ENCODE measurements at places on chromosomes 2 and 18.

DNA sequence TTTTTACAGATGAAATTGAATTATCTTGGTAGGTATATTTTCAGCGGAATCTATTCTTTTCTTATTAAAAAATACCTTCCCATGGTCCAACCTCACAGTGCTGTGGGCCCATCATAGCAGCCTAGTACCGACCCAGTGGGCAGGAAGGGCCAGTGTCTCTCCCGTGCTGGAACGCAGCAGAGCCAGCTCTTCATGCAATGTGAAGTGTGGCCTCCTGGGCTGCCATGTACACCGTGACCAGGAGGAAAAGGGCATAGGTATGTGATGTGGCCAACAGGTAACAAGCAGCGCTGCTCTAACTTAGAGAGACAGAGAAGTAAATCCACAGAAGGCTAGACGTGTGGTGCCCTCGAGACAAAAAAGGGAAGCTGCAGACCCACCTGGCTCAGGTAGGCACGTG, 221.1 kb upstream of the SALL3 start:
- DNase-seq = no peak

DNA sequence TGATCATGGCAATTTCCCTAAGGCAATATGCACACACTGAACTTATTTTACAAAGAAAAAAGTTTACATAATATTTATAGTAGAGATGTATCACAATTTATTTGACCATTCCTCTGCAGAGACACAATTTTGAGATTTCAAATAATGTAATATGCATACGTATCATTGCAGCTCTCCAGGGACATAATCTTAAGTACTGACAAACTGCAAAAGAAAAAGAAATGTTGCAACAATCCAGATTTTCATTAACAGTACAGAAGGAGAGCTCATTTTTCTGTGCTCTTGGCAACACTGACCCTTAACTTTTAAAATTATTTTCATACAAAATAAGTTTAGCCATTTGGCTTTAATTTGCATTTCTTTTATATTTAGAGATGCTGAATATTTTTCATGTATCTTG, 710.2 kb upstream of the SLC39A10 start:
- DNase-seq = no peak

DNA sequence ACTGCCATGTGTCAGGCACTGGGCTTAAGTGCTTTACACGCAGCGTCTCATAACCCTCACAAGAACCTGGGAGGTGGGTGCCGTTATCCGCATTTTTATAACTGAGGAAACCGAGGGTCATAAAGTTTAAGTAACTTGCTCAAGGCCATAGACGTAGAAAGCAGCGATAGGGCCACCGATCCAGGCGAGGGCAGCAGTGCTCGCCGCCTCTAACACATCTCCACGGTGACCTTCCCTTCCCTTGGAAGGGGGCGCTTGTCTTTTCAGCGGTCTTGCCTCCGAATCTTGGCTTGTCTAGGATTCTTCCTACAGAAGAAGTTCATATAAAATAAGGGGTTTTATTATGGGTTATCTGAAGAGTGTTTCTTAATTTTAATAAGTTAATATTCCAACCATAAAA, 186.6 kb downstream of the GBX2 start:
- no peak for DNase-seq

- DNase-seq = no peak
Measured at GRCh38 chr2:223915071-223915470, 30.1 kb downstream of the WDFY1 start.

GRCh38 chr2:24153478-24153877, 21.4 kb upstream of the FAM228A start:
- DNase-seq = no peak

DNA sequence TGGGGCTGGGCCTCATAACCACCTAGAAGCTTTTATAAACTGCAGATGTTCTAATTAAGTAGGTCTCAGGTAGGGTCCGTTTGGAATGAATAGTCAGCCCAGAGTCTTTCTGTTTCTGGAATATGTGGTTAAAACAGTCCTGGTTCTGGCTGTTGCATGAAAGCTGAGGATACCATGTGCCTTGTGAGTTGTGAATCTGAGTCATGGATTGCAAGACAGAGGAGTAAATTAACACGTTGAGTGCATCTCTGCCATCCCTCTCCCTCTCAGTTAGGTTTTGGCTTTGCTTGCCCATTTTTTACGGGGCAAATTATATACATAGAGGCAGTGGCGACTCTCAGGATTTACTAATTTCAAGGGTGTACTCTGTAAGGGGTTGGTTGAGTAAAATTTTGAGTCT, 59.1 kb downstream of the NCK2 start:
- DNase-seq = no peak

GRCh38 chr2:82819951-82820350, 1639.1 kb downstream of the SUCLG1 start:
- no peak for DNase-seq

- no peak for DNase-seq
Measured at GRCh38 chr2:186384226-186384625, 101.8 kb upstream of the ZC3H15 start.

DNA sequence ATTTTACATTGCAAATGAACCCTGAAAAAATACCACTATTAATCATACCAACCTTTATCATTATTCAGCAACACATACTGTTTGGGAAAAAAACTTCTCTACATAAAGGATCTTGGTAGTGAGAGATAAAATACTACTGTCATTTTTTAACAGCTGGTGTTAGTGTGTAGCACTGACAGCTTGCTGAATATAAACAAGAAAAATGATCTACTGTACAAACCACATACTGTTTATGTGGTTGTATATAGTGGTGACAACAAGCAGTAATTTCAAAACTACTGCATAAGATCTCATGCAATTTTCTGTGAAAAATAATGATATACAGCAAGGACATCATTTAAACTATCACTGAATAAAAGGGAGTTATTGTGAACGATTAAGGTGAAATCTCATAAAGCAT, 601.2 kb downstream of the LRP1B start:
- DNase-seq = no peak

DNA sequence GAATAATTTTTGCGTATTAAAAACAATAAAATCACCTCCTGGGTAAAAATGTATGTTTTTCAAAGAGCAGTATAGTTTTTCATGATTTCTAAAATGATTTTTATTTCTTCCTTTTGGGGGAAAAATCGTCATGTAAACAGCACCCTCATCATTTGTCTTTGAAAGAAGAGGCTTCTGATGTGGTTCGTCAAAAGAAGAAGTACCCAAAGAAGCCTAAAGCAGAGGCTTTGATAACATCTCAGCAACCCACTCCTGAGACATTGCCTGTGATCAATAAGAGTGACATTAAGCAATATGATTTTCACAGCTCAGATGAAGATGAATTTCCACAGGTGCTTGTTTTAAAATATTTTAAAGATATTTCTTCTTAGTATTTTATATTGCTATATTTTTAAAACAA, 110.2 kb upstream of the KIF5C start:
- no peak for DNase-seq

- no peak for DNase-seq
Measured at GRCh38 chr2:78615956-78616355, 409.5 kb upstream of the REG3G start.

- DNase-seq = no peak
Measured at GRCh38 chr18:12608301-12608700, 49.6 kb downstream of the SPIRE1 start.

DNA sequence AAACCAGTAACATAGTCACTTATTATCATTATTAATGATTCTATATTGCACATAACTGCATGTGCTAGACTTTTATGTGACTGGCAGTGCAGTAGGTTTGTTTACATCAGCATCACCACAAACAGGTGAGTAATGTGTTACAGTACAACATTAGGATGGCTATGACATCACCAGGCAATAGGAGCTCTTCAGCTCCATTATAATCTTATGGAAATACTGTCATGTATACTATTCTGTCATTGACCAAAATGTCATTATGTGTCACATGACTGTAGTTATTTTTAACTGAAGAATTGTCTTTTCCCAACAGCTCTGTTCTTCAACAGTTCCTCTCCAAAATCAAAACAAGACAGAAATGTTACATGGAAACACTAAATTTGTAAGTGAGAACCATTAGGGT, 96.3 kb downstream of the C18orf54 start:
- no peak for DNase-seq

DNA sequence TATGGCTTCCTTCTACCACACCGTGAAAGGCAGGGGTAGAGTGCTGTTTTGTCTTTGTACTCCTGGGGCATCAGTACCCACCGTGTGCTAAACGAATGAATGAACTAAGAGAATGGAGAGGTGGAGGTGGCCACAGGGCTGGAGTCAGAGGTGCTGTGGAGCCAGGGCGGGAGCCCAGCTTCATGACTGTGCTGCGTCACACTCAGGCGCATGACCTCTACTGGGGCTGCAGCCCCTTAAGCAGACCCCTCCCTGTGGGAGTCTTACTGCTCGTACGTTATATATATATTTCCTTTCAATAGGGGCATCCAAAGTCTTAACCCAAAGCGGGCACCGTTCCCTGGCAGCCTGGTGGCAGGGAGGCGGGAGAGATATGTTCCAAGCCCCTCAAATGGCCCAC, 18.0 kb upstream of the LBH start:
- no peak for DNase-seq

DNA sequence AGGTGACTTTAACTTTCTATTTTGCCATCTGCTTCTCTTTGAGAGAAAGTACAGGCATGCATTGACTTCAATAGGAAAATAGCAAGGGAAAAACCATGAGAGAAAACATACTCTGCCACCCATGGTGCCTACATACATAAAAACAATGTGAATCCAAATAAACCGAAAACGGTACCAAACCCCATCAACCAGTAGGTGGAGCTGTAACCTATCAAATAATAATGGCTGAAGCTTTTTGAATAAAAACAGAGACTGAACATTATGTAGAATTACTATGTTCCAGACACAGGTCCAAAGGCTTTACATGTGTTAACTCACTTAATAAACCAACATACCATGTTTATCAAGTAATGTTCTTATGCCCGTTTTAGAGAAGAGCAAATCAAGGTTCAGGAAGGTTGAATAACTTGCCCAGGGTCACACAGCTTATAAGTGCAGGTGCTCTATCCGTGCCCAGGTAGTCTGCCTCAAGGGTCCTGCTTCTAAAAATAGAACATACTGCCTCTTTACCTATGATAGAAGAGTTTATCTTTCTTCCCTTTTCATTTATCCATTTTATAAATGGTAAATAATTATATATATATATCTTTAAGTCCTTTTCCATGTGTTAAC, 293.9 kb upstream of the SYT4 start:
- no peak for DNase-seq

DNA sequence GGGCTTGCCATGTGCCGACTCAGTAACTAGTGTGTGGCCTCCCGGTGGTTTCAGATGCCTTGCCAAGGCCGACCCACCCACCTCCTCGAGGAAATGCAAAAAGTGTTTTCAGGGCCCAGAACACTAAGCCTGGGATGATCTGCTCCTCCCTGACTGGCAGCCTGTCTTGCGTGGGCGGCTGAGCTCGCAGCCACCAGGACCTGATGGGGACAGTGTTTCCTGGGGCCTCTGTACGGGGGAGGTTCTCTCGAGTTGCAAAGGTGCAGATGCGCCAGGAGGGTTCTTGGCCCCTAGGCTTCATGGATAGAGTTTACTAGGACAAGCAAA, 85.2 kb downstream of the GLI2 start:
- no peak for DNase-seq

GRCh38 chr18:77702686-77703085, 453.0 kb downstream of the GALR1 start:
- no peak for DNase-seq

DNA sequence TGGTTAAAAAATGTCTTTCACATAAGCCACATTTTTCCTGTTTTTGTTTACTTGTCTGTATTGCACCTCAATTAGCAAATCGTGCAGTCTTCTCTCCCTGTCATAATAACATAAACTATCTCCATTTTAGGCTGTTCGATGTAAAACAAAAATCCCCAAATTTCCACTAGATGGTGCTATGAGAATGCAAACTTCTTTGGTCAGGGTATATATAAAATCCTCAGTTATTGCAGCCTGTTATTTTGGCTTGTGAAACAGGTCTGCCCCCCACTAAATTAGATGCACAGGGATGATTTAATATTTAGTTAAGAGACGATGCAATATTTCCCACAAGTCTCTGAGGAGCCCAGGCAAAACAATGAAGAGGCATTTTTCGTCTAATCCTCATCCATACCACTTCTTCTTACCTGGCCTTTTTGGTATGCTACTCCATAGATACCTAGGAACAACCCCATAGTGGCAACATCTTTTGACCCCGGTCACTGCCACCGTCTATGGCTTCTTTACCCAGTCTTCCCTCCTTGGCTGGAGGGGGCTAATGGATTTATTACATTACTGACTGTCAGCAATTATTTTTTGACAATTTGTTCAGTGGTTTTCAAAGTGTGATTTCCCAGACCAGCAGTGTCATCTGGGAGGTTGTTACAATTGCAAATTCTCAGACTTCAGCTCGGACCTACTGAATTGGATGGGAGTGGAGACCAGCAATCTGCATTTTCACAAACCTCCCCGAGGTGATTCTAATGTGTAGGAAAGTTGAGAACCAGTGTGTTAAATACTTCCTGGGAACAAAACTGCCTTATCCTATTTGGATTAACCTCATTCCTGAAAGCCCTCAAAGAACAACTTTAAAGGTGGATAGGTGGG, 117.4 kb upstream of the CWC22 start:
- DNase-seq = no peak

- no peak for DNase-seq
Measured at GRCh38 chr2:123051136-123051535, 974.0 kb upstream of the CNTNAP5 start.

GRCh38 chr2:46157072-46157965, 139.9 kb upstream of the EPAS1 start:
- DNase-seq = no peak

GRCh38 chr18:3547891-3548615, 98.1 kb downstream of the TGIF1 start:
- DNase-seq = no peak

DNA sequence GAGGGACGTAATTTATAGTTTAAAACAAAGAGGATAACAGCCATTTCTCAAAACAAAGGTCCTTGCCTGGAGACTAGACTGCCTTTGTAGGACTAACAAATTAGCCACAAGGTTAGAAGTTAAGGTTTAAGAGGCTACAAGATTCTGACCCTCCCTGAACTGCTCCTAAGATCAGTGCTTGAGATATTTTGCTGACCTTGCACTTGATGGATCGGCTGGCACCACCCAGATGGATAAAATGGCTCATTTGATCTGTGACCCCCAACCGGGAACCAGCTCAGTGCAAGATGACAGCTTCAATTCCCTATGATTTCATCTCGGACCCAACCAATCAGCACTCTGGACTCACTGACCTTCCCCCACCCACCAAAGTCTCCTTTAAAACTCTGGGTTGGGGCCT, 3.7 kb upstream of the STARD7 start:
- DNase-seq = no peak
